Thymus (tissue), 14 donors: ENCODE measurements at places on chromosomes 11 and 22. TPM values are rescaled to one million over a fixed set of nuclear protein-coding genes. Genes with fewer than 3 reads are reported as not detected.

The RASGRP2 gene
- total RNA-seq = 38.1 TPM

The SLC22A12 gene
- not detected for total RNA-seq

The JAM3 gene
- total RNA-seq = 15.8 TPM

The SNX32 gene
- total RNA-seq = 0.38 TPM

The BDNF gene
- 0.24 TPM for total RNA-seq

The SLC22A6 gene
- total RNA-seq = not detected

The TRIM6 gene
- 1.7 TPM for total RNA-seq

The DRAP1 gene
- 200 TPM for total RNA-seq

The CRYBB2 gene
- not detected for total RNA-seq

The SCN3B gene
- total RNA-seq = 0.14 TPM

The PLEKHA7 gene
- 2.0 TPM for total RNA-seq

The PRDX5 gene
- 222 TPM for total RNA-seq

The SLC25A18 gene
- total RNA-seq = 0.09 TPM

The OR52N1 gene
- total RNA-seq = not detected

The MUC15 gene
- total RNA-seq = 6.1 TPM

The PRDM11 gene
- 2.5 TPM for total RNA-seq

The OR56A1 gene
- not detected for total RNA-seq

The ST14 gene
- total RNA-seq = 13.7 TPM

The ZNRD2 gene
- 40.7 TPM for total RNA-seq

The CCDC179 gene
- not detected for total RNA-seq

The NCR3LG1 gene
- total RNA-seq = 1.0 TPM

The TRIM48 gene
- not detected for total RNA-seq

The TCN1 gene
- 2.1 TPM for total RNA-seq

The XKR3 gene
- total RNA-seq = 0.05 TPM

The MED17 gene
- total RNA-seq = 27.6 TPM

The DAGLA gene
- total RNA-seq = 0.14 TPM

The HOATZ gene
- total RNA-seq = 0.19 TPM

The FXYD2 gene
- 78.9 TPM for total RNA-seq

The ANO9 gene
- total RNA-seq = 26.3 TPM

The RAB36 gene
- 0.42 TPM for total RNA-seq

The OR4A16 gene
- not detected for total RNA-seq

The SULT4A1 gene
- 0.09 TPM for total RNA-seq

The MPZL3 gene
- 3.9 TPM for total RNA-seq

The GTF2H1 gene
- 38.9 TPM for total RNA-seq
